ENCODE measurements at places on chromosomes 3 and 15.

- no peak for DNase-seq
These were observed 57.8 kb downstream of the PPCDC start for GRCh38 chr15:75081150-75081549.

GRCh38 chr3:45592830-45593707 is 1.5 kb upstream of the LIMD1 start:
- peak; percentile 46 for DNase-seq

- DNase-seq: no peak
These were observed 95.9 kb upstream of the ATP11B start for GRCh38 chr3:182697345-182697919.

DNA sequence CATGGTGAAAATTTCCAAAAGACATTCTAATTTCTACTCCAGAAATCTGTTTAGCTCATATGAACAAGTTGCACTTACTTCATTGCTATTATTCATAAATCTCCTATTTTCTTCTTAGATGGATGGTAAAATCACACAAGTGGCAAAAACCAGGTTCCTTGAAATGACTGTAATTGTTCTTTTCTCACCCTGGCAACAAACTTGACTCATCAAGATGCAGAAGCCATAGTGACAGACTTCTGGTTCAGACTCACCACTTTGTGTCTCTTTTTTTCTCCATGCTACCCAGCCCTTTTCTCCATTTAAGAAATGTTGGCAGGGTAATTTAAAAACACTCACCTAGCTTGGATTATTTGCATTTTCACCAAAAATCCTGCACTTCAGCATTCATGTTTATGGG is 82.1 kb downstream of the LRRC28 start:
- no peak for DNase-seq

GRCh38 chr3:148873977-148874376 is 8.9 kb downstream of the CPA3 start:
- DNase-seq: no peak

- no peak for DNase-seq
These were observed 457.0 kb downstream of the PLOD2 start for GRCh38 chr3:145704020-145704419.

DNA sequence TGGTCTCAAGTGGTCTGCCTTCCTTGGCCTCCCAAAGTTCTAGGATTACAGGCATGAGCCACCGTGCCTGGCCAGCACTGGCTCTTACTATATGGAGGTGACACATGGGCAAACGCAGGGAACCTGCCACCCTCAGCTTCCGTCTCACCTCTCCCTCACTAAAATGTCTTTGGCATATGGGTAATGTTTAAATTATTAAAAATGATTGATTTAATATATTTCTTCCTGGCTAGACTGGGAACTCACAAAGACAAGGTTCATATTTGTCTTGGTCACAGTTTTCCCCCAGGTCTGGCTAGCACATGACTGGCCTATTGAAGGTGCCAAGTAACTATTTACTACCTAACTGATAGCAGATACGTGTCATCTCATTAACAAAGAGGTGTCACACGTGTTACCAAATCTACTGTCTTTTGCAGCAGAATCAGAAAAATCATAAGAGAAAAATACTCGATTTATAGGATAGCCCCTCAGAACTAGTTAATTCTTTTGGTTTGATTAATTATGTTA is 48.2 kb downstream of the SYNM start:
- DNase-seq: no peak

- no peak for DNase-seq
These were observed 17.3 kb downstream of the CISH start for GRCh38 chr3:50594253-50594785.

- DNase-seq: no peak
These were observed 345.4 kb upstream of the ARRDC4 start for GRCh38 chr15:97615114-97615513.

- DNase-seq: no peak
These were observed 4.0 kb upstream of the SIN3A start for GRCh38 chr15:75455424-75455981.
